Endothelial cell of umbilical vein (primary cell): ENCODE measurements at places on chromosomes 5 and 9. TPM values are rescaled to one million over a fixed set of nuclear protein-coding genes. Genes with fewer than 3 reads are reported as not detected.
A peak's percentile ranks its signal among the peaks of the same experiment; 100 is the strongest.

FGD3 gene
- not detected in 2 replicates for polyA plus RNA-seq

SLC34A1 gene
- not detected in 2 replicates for polyA plus RNA-seq

WDR38 gene
- not detected in 2 replicates for polyA plus RNA-seq

ZNF622 gene
- polyA plus RNA-seq = 8.2 and 10.0 TPM in 2 replicates

DNA sequence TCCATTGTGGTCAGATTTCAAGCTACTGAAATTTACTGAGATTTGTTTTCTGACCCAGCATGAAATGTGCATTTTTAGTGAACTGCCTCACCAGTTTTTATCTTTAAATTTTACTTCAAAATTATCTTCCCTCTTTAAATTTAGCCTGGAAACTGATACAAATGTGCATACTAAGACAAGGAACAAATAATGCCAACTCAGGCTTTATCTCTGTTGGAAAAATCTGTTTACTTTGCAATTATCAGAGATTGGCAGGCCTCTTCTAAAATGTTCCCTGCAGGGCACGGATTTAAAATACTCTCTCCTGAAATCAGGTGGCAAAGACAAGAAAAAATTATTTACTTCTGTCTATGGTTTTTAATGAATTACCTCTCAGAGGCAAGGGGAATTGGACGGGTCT lies 151.0 kb upstream of the PTCH1 start:
- no peaks in the 10 kb centered on the region for H3K36me3 ChIP-seq
- no peak overlapping the region for H3K27ac ChIP-seq
- no peaks in the 10 kb centered on the region for H3K4me1 ChIP-seq
- H3K4me3 ChIP-seq = no peak overlapping the region
- no peak for DNase-seq

- no peak overlapping the region for H3K4me3 ChIP-seq
- no peaks in the 10 kb centered on the region for H3K36me3 ChIP-seq
- no peak overlapping the region for H3K27ac ChIP-seq
- H3K4me1 ChIP-seq = no peaks in the 10 kb centered on the region
- DNase-seq = no peak
Observed at GRCh38 chr5:20694121-20694520, 706.1 kb upstream of the CDH18 start.

- no peaks in the 10 kb centered on the region for H3K4me1 ChIP-seq
- H3K27ac ChIP-seq = no peak overlapping the region
- H3K4me3 ChIP-seq = no peak overlapping the region
- no peak for DNase-seq
- H3K27me3 ChIP-seq = no peaks in the 10 kb centered on the region
- H3K36me3 ChIP-seq = no peaks in the 10 kb centered on the region
Observed at GRCh38 chr5:101991486-101991885, 304.6 kb downstream of the SLCO4C1 start.

DNA sequence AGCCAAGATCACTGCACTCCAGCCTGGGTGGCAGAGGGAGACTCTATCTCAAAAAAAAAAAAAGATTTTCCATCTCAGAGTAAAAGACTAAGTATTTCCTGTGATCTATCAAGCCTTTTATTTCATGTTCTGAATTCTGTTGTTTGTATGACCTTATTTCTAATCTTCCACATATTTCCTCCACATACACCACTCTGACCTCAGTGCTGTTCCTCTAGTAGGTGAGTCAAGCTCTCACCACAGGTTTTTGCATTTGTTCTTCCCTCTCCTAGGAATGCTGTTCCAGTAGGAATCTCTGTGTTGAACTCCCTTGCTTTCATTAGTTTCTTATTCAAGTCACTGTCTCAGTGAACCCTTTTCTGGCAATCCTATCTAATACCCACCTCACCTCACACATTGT lies 68.1 kb downstream of the INVS start:
- peaks cover 8% of the 10 kb centered on the region for H3K4me1 ChIP-seq
- H3K4me3 ChIP-seq = no peak overlapping the region
- no peaks in the 10 kb centered on the region for H3K27me3 ChIP-seq
- H3K36me3 ChIP-seq = no peaks in the 10 kb centered on the region
- peak; percentile 25 for DNase-seq
- no peak overlapping the region for H3K27ac ChIP-seq

- H3K27me3 ChIP-seq = no peaks in the 10 kb centered on the region
- H3K4me1 ChIP-seq = no peaks in the 10 kb centered on the region
- no peaks in the 10 kb centered on the region for H3K36me3 ChIP-seq
- H3K27ac ChIP-seq = no peak overlapping the region
Observed at GRCh38 chr9:108662956-108663355, 192.8 kb downstream of the ACTL7B start.

- no peak overlapping the region for H3K4me3 ChIP-seq
- peaks cover under 1% of the 10 kb centered on the region for H3K36me3 ChIP-seq
- H3K27ac ChIP-seq = no peak overlapping the region
Observed at GRCh38 chr5:16797951-16798350, 138.1 kb downstream of the MYO10 start.

DNA sequence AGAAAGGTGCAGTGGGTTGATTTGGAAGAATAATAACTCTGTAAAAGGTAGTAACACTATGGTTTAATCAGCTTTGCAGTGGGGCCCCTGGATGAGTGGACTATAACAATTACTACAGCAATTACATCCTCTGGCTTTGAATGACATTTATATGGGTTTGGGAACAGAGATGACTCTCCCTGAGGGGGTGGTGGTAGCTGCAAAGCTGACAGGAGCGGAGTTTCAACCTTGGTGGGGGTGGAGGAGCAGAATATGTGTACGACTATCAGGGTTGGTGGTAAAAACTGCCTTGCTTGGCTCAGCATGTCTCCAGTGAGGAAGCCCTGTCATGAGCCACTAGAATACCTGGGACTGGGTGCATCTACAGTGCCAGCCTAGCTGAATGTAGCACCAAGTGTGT lies 28.3 kb upstream of the NR3C1 start:
- DNase-seq = no peak
- H3K27ac ChIP-seq = no peak overlapping the region
- no peaks in the 10 kb centered on the region for H3K36me3 ChIP-seq
- no peaks in the 10 kb centered on the region for H3K27me3 ChIP-seq
- H3K4me1 ChIP-seq = no peaks in the 10 kb centered on the region

- H3K27me3 ChIP-seq = no peaks in the 10 kb centered on the region
- H3K36me3 ChIP-seq = no peaks in the 10 kb centered on the region
- H3K27ac ChIP-seq = peak overlapping the region; percentile 96
- DNase-seq = peak; percentile 62
Observed at GRCh38 chr5:148913985-148914431, 87.6 kb downstream of the ADRB2 start.

GRCh38 chr5:34870382-34870781 lies 31.4 kb downstream of the TTC23L start:
- no peak overlapping the region for H3K4me3 ChIP-seq
- no peaks in the 10 kb centered on the region for H3K36me3 ChIP-seq
- no peak overlapping the region for H3K27ac ChIP-seq
- no peaks in the 10 kb centered on the region for H3K4me1 ChIP-seq

DNA sequence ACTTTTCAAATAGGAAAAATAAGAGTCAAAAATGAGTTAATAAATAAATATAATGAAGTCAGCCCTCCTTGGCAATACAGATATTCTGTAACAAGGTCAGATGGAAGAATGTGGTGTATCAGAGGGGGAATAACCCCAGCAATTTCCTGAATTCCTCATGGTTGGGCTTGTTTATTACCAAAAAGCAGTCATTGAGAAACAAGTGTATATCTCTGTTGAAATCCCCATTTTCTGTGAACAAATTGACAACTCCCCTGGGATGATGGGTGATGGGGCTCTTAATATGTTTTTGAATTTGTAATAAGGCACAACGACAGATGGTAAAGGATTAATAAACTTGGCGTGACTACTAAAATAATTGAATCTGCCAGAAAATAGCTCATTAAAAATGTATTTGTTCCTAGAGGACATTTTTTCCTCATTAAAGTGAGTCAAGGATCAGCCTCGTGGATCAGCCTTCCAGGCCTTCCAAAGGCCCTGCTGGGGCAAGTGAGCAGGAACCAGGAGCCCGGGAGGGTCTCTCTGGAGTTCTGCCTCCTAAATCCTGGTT lies 34.2 kb downstream of the THBS4 start:
- no peaks in the 10 kb centered on the region for H3K36me3 ChIP-seq
- DNase-seq = no peak
- no peaks in the 10 kb centered on the region for H3K27me3 ChIP-seq
- no peak overlapping the region for H3K4me3 ChIP-seq
- no peaks in the 10 kb centered on the region for H3K4me1 ChIP-seq
- no peak overlapping the region for H3K27ac ChIP-seq

DNA sequence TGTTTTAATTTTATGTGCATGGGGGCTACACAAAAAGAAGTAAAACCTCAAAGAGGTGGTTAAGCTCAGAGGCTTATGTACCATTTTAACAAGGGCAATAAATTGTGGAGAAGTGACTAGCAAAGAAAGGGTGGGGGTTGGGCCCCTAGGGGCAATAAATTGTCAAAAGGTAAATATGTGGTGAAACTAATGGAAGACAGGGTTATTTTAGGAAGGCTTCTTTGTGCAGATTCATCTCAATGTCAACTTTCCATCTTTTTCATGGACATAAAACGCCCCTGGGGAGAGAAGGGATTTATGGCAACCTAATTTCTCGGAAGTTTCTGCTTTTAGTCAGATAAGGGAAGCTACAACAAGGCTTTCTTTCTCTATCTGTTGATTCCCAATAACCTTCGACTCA lies 42.5 kb upstream of the GOLM1 start:
- no peaks in the 10 kb centered on the region for H3K36me3 ChIP-seq
- H3K4me1 ChIP-seq = no peaks in the 10 kb centered on the region
- no peak overlapping the region for H3K4me3 ChIP-seq

- H3K27ac ChIP-seq = no peak overlapping the region
- DNase-seq = no peak
- no peaks in the 10 kb centered on the region for H3K27me3 ChIP-seq
- no peak overlapping the region for H3K4me3 ChIP-seq
Observed at GRCh38 chr5:56095579-56096102, 100.9 kb upstream of the IL6ST start.

GRCh38 chr9:19446361-19446861 lies 37.6 kb downstream of the ACER2 start:
- no peak overlapping the region for H3K4me3 ChIP-seq
- no peaks in the 10 kb centered on the region for H3K36me3 ChIP-seq
- no peaks in the 10 kb centered on the region for H3K27me3 ChIP-seq
- H3K27ac ChIP-seq = no peak overlapping the region
- no peak for DNase-seq

GRCh38 chr5:133867341-133867740 lies 101.1 kb downstream of the C5orf15 start:
- DNase-seq = no peak
- no peak overlapping the region for H3K4me3 ChIP-seq
- peaks cover 2% of the 10 kb centered on the region for H3K27me3 ChIP-seq
- no peaks in the 10 kb centered on the region for H3K36me3 ChIP-seq

DNA sequence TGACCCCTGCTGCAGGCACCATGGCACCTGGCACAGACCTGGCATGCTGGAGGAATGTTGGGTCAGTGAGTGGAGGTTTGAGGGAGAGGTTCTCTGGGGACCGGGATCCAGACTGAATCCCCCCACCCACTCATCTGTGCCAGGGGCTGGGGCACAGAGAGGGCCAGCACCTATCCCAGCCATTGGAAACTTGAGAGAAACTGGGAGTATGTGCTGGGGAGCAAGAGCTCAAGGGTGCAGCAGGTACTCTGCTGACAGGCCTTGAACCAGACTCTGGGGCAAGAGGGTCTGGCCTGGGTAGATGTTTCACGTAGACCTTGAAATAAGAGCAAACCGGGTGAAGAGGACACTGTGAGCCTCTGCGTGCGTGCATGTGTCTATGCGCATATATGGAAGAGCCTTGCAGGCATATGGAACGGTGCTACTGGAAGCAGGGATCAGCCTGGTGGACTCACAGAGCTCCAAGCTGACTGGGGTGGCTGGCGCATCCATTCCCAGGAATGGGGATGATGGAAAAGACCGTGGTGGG lies 8.8 kb downstream of the FGF18 start:
- H3K27ac ChIP-seq = no peak overlapping the region
- no peak for DNase-seq
- no peaks in the 10 kb centered on the region for H3K36me3 ChIP-seq
- no peak overlapping the region for H3K4me3 ChIP-seq
- H3K4me1 ChIP-seq = no peaks in the 10 kb centered on the region

DNA sequence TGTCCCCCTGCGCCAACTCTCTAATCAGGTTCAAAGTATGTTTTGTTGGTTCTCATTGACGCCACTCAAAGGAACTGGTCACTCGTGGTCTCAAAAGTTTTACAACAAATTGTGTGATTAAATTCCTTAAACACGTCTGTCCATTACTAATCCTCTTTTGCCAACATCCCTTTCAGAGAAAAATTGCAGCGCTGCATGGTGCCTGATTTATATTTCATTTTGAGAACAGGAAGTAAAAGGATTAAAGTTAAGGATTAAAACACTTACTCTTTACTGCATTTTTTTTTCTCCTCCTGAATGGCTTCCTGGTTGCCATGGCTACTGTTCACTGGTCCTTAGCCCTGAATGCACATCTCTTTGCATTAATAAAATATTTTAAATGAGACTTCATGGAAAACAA lies 383.5 kb downstream of the GLIS3 start:
- DNase-seq = no peak
- no peak overlapping the region for H3K27ac ChIP-seq
- H3K4me1 ChIP-seq = no peaks in the 10 kb centered on the region
- H3K36me3 ChIP-seq = no peaks in the 10 kb centered on the region

DNA sequence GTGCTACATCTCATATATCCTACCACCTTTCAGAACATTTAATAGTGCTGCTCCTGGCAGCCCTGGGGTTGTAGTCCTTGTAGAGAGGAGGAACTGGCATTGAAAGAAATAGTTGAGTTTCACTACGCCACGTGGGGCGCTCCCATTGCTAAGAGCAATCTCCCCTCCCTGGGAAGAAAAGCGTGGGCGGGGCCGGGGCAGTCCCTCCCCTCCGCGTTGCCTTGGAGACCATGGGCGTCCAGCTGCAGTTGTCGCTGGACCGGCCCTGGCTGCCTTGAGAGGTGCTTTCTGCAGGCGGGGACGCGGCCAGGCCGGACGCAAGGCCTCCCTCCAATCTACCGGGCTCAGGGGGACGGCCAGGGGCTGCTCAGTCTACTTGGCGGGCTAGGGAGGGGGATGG lies 368 bp upstream of the CCDC180 start:
- peak; percentile 66 for DNase-seq
- H3K4me1 ChIP-seq = peaks cover 7% of the 10 kb centered on the region

GRCh38 chr5:89265511-89266179 lies 382.7 kb upstream of the MEF2C start:
- H3K36me3 ChIP-seq = no peaks in the 10 kb centered on the region
- H3K4me3 ChIP-seq = no peak overlapping the region

DNA sequence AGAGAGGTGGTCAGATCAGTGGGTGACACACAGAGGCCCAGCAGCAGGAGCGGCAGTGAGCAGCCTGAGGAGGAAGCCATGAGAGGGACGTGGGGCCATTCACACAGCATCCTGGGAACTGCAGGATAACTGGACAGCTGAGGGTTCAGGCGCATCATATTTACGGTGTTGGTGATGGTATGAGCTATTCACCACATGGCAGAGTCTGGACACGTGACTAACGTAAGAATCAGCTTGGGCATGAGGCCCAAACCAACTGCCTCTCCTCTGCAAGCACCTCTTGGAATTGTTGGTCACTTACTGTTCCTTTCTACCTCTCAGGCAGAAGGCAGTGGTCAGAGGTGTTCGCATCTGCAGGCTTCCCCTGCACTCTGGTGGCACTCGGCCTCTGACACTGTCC lies 141.1 kb downstream of the ENTREP1 start:
- H3K36me3 ChIP-seq = no peaks in the 10 kb centered on the region
- H3K4me3 ChIP-seq = no peak overlapping the region
- H3K4me1 ChIP-seq = peaks cover 3% of the 10 kb centered on the region
- H3K27me3 ChIP-seq = no peaks in the 10 kb centered on the region
- no peak overlapping the region for H3K27ac ChIP-seq
- no peak for DNase-seq
